ENCODE measurements at places on chromosomes 7 and 10.

DNA sequence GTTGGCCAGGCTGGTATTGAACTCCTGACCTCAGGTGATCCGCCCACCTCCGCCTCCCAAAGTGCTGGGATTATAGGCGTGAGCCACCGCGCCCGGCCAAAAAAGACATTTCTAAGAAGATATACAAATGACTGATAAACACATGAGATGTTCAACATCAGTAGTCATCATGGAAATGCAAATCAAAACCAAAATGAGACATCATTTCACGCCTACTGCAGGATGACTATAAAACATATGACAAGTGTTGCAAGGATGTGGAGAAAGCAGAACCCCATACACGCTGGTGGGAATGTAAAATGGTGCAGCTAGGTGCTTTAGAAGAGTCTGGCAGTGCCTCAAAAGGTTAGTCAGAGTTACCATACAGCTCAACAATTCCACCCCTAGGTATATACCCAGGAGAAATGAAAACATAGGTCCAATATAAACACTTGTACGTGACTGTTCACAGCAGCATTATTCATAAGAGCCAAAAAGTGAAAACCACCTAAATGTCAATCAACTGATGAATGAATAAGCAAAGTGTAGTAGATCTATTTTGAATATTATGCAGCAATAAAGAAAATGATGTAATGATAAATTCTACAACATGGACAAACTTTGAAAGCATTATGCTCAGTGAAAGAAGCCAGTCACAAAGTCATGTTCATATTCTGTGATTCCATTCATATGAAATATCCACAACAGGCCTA lies 24.5 kb downstream of the TMEM209 start:
- no peak for DNase-seq

GRCh38 chr7:82397879-82398524 lies 45.6 kb downstream of the CACNA2D1 start:
- DNase-seq = no peak

GRCh38 chr10:112783351-112784021 lies 166.6 kb upstream of the TCF7L2 start:
- DNase-seq = peak; percentile 36

GRCh38 chr7:92949748-92950147 lies 113.4 kb upstream of the CDK6 start:
- no peak for DNase-seq

DNA sequence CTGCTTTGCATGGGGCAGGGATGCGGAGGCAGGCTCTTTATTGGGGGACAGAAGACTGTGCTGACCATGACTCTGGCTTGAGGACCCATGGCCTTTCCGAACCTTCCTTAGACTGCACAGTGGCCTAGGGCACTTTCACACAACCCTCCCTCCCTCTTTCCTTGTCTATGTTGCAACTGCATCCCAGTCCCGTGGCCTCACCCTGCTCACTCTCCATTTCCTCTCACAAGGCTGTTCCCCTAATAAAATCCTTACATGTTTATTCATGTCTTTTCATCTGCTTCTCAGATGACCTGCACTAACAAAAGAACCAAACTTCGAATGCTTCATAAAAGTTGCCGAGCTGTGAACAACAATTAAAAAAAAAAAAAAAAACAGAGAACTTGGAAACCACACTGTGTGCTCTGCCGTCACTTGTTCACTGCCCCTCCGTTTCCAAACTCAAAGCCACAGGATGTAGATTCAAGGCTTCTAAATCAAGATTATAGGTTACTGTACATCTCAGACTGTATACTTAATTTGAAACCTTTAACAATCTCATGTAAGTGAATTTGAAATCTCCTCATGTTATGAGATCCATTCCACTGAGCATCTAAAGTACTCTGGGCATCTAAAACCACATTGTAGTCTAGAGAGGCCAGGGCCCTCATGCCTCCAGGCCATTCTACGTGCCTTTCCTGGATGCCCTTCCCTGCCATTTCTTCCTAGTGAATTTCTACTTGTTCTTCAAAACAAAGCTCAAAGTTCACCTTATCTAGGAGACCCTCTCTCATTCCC lies 265.9 kb downstream of the SNX13 start:
- peak; percentile 11 for DNase-seq

GRCh38 chr7:17370901-17371585 lies 72.6 kb downstream of the AHR start:
- no peak for DNase-seq

- DNase-seq = no peak
These were observed 12.9 kb upstream of the TMEM26 start for GRCh38 chr10:61465901-61466632.

Data from right kidney (tissue), 9 donors.